ENCODE measurements at places on chromosomes 3 and 15. TPM values are rescaled to one million over a fixed set of nuclear protein-coding genes. Genes with fewer than 3 reads are reported as not detected.

DNA sequence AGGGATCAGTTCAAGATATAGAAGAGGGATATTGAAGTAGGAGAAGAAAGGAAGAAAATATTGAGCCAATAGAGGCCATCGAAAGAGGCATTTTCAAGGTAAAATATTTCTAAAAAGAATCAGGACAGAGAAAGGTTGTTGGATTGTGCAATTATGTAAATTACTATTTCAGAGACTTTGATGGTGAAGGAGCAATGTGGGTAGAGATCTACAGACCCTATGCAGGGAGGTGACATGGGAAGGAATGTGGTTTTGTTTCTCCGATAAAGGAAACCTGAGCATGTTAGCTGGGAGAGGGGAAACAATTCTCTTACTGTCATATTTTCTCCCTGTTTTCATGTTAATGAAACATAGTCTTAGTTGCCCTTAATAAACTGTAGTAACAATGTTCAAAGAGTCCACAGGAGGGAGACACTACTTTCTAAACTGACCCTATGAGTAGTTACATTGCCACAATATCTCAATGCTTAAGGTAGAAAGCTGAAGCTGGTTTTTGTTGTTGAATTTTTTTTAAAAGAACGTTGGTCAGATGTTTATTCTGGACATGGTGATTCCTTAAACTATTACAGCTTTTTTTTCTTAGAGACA lies 133.3 kb downstream of the GRM7 start:
- H3K4me3 ChIP-seq, result no peak overlapping the region
- no peaks in the 10 kb centered on the region for H3K4me1 ChIP-seq
- H3K27ac ChIP-seq, result no peak overlapping the region
- peak; percentile 11 for DNase-seq

- peaks cover 33% of the 10 kb centered on the region for H3K27me3 ChIP-seq
- no peak for DNase-seq
- no peaks in the 10 kb centered on the region for H3K36me3 ChIP-seq
- H3K4me3 ChIP-seq, result no peak overlapping the region
- no peak overlapping the region for H3K27ac ChIP-seq
Observed at GRCh38 chr3:112486811-112487505, 12.3 kb downstream of the BTLA start.

DNA sequence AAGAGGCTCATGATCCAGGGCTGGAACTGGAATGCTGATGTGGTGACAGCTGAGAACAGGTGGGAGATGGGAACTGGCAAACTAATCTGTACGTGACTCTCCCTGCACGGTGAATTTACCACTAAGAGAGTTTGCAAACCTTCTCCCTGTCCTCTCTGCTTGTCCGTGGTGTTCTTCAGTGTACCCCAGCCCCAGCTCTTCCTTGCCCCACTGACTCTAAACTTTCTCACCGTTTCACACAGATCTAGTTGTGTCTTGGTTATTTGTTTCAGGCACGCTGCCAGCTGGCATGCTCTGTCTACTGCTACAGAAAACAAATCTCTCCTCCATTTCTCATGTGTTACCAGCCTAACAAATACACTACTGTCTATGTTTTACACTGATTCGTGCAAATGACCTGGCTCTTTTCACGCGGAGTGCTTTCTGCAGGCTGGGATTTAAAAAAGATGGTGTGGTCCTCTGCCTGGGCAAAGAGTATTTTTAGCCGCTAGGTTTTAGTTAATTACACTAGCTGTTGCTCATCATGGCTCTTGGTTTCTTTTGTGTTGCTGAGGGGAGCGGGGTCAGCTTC lies 192.7 kb upstream of the LRIG1 start:
- H3K27me3 ChIP-seq, result no peaks in the 10 kb centered on the region
- no peak for DNase-seq
- no peaks in the 10 kb centered on the region for H3K36me3 ChIP-seq
- H3K4me1 ChIP-seq, result no peaks in the 10 kb centered on the region

DNA sequence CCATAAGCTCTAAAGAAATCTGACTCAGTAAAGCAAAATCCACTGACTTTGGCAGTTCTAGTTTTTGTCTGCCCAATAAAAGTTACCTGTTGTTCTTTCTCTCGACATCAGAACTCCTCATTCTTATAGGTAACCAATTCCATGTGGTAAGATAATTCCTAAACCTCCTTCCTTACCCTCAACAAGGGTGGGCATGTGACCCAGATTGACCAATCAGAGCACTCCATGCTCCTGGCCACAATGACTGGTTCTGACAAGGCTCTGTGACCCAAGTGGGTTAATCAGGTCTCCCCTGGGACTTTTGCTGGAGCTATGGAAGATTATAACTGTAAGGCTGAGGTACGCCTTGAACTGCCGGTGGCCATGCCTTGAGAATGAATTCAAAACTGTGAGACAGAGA lies 31.7 kb downstream of the LINS1 start:
- no peaks in the 10 kb centered on the region for H3K4me1 ChIP-seq
- DNase-seq, result no peak
- no peak overlapping the region for H3K4me3 ChIP-seq
- H3K27me3 ChIP-seq, result no peaks in the 10 kb centered on the region
- H3K27ac ChIP-seq, result no peak overlapping the region

DNA sequence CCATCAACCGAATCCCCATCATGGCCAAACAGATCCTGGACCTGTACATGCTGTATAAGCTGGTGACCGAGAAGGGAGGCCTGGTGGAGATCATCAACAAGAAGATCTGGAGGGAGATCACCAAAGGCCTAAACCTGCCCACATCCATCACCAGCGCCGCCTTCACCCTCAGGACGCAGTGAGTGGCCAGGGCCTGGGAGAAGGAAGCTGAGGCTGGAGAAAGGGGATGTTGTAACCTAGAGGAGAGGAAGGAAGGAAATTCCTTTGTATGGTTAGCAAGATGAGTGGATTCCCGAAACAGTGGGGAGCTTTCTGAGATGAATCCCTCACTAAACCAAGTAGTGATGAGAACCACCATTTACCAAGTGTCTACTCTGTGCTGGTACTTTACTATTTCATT lies 25.8 kb upstream of the CLK3 start:
- H3K4me1 ChIP-seq, result no peaks in the 10 kb centered on the region
- no peak overlapping the region for H3K4me3 ChIP-seq
- no peak overlapping the region for H3K27ac ChIP-seq
- peaks cover 39% of the 10 kb centered on the region for H3K36me3 ChIP-seq

DNA sequence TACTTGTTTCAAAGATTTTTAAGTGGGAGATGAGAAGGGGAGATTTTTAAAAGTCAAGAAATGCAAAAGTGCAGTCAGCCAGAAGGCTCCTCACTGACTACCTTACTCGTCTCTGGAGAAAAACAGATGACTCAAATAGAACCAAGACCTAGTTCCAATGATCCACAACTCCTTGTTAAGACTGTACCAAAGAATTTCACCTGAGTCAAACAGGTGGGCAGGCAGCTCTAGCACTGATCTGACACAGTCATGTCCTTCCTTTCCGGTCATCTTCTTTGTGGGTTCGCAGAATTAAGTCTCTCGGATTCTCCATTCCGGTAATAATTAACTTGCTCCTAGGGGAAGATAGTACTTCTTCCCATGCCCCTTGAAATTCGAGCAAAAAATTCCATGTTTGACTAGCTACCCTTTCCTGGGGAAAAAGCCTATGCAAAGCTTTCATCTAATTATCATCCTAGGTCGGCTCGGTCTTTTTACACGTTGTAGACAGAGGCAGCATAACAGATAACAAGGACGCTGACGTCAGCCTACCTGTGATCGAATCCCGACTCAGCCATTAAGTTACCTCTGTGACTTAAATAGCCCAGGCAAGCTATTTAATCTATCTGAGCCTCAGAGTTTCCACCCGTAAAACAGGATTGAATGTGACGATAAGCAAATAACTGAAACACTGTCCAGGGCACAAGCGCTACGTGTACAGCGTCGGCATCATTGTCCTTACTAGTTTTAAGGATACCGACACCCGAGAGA lies 758 bp downstream of the SELENOK start:
- peaks cover 1% of the 10 kb centered on the region for H3K36me3 ChIP-seq
- H3K27me3 ChIP-seq, result peaks cover 3% of the 10 kb centered on the region
- peak overlapping the region; percentile 20 for H3K27ac ChIP-seq
- DNase-seq, result peak; percentile 30

DNA sequence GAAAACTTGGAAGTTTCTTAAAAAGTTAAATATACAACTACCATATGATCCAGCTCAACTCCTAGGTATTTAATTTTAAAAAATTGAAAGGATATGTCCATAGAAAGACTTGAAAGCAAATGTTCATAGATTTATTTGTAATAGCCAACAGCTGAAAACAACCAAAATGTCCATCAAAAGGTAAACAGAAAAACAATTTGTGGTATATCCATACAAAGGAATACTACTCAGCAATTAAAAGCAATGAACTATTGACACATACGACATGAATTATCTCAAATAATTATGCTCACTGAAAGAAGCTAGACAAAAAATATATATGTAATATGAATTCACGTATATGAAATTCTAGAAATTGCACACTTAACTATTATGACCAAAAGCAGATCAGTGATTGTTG lies 249.5 kb downstream of the MEIS2 start:
- H3K27me3 ChIP-seq, result no peaks in the 10 kb centered on the region
- H3K36me3 ChIP-seq, result no peaks in the 10 kb centered on the region
- H3K27ac ChIP-seq, result no peak overlapping the region
- H3K4me3 ChIP-seq, result no peak overlapping the region
- no peaks in the 10 kb centered on the region for H3K4me1 ChIP-seq

DNA sequence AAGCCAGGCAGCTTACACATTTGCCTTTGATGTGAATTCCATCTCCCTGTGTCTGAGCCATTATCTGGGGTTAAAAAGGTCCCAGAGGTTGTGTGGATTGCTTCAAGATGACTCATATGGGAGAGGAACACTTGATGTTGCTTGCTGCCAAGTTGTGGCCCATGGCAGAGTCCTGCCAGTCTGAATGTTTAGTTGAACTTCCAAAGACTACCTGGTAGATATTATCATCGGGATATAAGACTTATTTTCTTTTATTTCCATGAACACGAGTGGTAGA lies 85.6 kb downstream of the TJP1 start:
- DNase-seq, result peak; percentile 56
- no peak overlapping the region for H3K4me3 ChIP-seq
- no peaks in the 10 kb centered on the region for H3K27me3 ChIP-seq
- peaks cover 51% of the 10 kb centered on the region for H3K4me1 ChIP-seq
- no peak overlapping the region for H3K27ac ChIP-seq
- peaks cover 55% of the 10 kb centered on the region for H3K36me3 ChIP-seq

- H3K27me3 ChIP-seq, result no peaks in the 10 kb centered on the region
- DNase-seq, result no peak
- no peaks in the 10 kb centered on the region for H3K36me3 ChIP-seq
- no peaks in the 10 kb centered on the region for H3K4me1 ChIP-seq
- H3K4me3 ChIP-seq, result no peak overlapping the region
Observed at GRCh38 chr3:184679056-184679816, 32.6 kb downstream of the MAGEF1 start.

DNA sequence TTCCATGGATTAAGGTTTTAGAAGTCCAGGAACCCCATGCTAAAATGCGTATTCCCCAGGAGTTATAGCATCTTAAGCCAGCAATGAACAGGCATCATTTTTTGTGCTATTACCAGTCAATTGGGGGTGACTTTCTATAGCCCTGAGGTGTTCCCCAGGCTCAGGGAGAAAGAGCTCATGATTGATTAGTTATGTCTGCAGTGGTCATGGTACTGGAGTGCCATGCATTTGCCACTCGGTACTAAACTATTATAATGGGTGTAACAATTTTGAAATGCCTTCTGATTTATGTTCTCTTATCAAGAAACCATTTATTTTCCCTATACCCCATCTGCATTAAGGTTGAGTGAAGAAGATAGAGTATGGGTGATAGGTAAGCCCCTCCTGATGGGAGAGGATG lies 11.9 kb downstream of the LRRC31 start:
- no peaks in the 10 kb centered on the region for H3K36me3 ChIP-seq
- H3K4me1 ChIP-seq, result no peaks in the 10 kb centered on the region
- peaks cover 6% of the 10 kb centered on the region for H3K27me3 ChIP-seq

DNA sequence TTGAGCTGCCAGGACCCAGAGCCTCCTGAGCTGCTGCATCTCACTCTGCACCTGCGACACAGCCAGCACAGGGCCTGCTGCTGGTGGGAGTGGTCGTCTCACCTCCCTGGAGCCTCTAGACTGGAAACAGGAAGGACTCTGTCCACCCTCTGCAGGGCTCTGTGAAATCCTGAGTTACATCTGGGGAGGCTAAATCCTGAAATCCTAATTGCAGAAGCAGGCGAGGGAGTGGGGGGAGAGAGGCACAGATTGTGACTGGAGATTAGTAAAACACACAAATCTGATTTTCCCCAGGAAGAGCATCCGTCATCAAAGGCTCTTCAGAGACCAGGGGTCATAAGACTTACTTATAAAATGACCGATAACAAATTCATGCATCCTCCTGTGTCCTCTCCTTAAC lies 31.6 kb upstream of the GABRG3 start:
- no peak overlapping the region for H3K27ac ChIP-seq
- H3K27me3 ChIP-seq, result no peaks in the 10 kb centered on the region
- H3K4me3 ChIP-seq, result no peak overlapping the region
- H3K36me3 ChIP-seq, result no peaks in the 10 kb centered on the region
- DNase-seq, result no peak
- H3K4me1 ChIP-seq, result no peaks in the 10 kb centered on the region

DNA sequence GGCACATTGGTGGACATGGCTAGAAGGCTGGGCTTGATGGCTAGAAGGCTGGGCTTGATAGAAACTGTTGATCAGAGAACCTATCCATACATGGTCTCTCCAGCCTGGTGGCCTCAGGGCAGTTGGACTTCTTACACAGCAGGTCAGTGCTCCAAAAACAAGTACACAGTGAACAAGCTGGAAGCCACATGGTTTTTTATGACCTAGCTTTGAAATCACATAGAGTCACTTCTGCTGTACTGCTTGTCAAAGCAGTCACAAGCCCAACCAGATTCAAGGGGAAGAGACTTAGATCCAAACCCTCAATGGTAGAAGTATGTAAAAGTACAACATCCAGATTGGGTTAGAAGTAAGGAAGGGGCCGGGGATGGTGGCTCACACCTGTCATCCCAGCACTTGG lies 89.4 kb upstream of the HES1 start:
- H3K27ac ChIP-seq, result no peak overlapping the region
- peaks cover 6% of the 10 kb centered on the region for H3K36me3 ChIP-seq
- no peak for DNase-seq
- H3K4me3 ChIP-seq, result no peak overlapping the region

GRCh38 chr3:127459891-127460290 lies 130.6 kb downstream of the TPRA1 start:
- no peaks in the 10 kb centered on the region for H3K27me3 ChIP-seq
- H3K36me3 ChIP-seq, result no peaks in the 10 kb centered on the region
- H3K4me3 ChIP-seq, result no peak overlapping the region
- no peak for DNase-seq

TRPC1 gene
- 1.7 TPM for total RNA-seq

CCR9 gene
- not detected for total RNA-seq

CDHR4 gene
- total RNA-seq, result not detected

SCAANT1 gene
- total RNA-seq, result not detected

ZMAT3 gene
- 2.9 TPM for total RNA-seq

CDC25A gene
- total RNA-seq, result 42.4 TPM

CP gene
- total RNA-seq, result not detected

LMAN1L gene
- total RNA-seq, result not detected

CTSH gene
- 136 TPM for total RNA-seq

Data from PC-3 (cell line).